Panc1 (cell line): ENCODE measurements at places on chromosomes 6 and 20. TPM values are rescaled to one million over a fixed set of nuclear protein-coding genes. Genes with fewer than 3 reads are reported as not detected.

- H3K27me3 ChIP-seq: peaks cover 25% of the 10 kb centered on the region
- H3K27ac ChIP-seq: no peak overlapping the region
- no peaks in the 10 kb centered on the region for H3K4me1 ChIP-seq
- H3K36me3 ChIP-seq: no peaks in the 10 kb centered on the region
- DNase-seq: no peak
Measured at GRCh38 chr20:53194306-53195290, 222.4 kb downstream of the TSHZ2 start.

C20orf144 gene
- total RNA-seq: not detected

SEL1L2 gene
- total RNA-seq: not detected

CTCFL gene
- 0.05 TPM for total RNA-seq

DNA sequence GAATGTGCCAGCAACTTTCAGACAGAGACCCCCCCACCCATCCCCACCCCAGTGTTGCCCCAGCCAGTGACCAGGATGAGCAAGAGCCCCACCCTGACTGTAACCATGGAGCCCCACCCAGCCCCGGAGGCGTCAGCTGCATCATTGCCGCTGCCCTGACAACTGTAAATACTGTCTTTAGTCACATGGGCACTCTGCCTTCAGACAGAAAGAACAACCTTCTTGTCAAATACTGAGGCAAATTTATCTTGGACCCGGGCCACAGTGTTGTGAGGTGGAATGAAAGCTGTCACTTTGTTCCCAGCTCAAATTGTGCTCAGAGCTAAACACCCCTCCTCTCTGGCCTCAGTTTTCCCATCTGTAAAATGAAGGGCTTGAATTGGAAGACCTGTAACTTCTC is 23.7 kb downstream of the MOCS3 start:
- H3K4me1 ChIP-seq: 0 out of 2 replicates have a peak, but pooled peaks cover 3% of the 10 kb centered on the region
- no peak overlapping the region for H3K4me3 ChIP-seq
- H3K27ac ChIP-seq: no peak overlapping the region
- no peak for DNase-seq
- H3K36me3 ChIP-seq: no peaks in the 10 kb centered on the region
- no peaks in the 10 kb centered on the region for H3K27me3 ChIP-seq

DNA sequence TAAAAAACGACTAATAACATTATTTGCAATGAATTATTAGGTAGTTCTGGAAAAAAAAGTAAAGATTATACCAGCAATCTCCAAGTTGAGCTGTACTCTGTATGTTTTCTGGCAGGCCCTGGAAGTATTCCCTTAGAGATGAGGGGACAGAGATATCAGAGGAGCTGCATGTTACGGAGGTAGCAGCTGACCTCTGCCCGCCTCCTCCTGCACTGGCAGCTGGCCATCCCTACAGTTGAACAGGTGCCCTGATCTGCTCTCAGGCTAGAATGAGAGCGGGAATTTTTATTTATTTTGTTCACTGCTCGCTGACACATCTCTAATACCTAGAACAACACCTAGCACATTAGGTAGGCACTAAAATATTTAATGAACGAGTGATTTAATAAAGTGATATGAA is 23.1 kb downstream of the FBXL4 start:
- H3K4me1 ChIP-seq: no peaks in the 10 kb centered on the region
- no peaks in the 10 kb centered on the region for H3K27me3 ChIP-seq
- DNase-seq: no peak
- H3K27ac ChIP-seq: no peak overlapping the region
- no peak overlapping the region for H3K4me3 ChIP-seq

EPB41L1 gene
- 8.6 TPM for total RNA-seq

DNA sequence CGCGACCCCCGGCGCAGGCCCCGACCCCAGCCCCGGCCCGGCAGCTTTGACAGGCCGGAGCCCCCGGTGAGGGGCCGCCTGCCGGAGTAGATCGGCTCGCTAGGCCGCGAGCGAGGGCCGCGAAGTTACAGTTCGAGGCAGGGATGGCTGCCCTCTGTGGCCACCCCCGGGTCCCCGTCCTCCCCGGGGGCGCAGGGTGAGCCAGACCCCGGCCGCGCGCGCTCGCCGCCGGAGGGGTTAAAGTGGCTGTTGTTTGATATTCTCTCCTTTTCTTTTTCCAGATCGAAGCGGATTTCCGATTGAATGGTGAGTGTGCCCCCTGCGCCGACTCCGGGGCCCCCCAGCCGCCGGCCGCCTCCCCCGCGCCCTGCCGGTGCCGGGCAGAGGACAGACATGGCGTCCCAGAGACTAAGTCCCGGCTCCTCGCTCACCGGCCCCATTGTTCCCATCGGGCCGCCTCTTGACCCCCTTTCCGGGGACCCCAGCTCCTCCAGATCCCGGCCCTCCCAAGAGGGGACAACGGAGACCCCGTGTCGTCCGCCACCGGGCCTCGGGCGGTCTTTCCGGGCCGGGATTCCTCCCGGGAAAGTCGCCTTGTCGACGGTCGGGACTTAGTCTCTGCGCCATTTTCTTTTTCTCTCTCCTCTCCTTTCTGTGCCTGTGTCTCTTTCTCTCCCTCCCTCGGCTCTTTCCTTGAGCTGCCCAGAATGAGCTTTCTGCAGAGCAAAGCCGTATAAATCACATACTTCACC is 704 bp downstream of the TOP1 start:
- no peaks in the 10 kb centered on the region for H3K27me3 ChIP-seq
- peak overlapping the region; percentile 63 for H3K4me3 ChIP-seq
- no peak for DNase-seq

IYD gene
- 0.03 TPM for total RNA-seq

- peaks cover 4% of the 10 kb centered on the region; the same call in 1 of the 2 replicates for H3K4me1 ChIP-seq
- H3K4me3 ChIP-seq: no peak overlapping the region
- no peaks in the 10 kb centered on the region for H3K27me3 ChIP-seq
- H3K27ac ChIP-seq: no peak overlapping the region
- H3K36me3 ChIP-seq: no peaks in the 10 kb centered on the region
Measured at GRCh38 chr6:108638993-108639392, 78.3 kb downstream of the FOXO3 start.

FOXA2 gene
- 28.0 TPM for total RNA-seq

- H3K27me3 ChIP-seq: no peaks in the 10 kb centered on the region
- H3K4me3 ChIP-seq: no peak overlapping the region
- no peaks in the 10 kb centered on the region for H3K4me1 ChIP-seq
- no peak overlapping the region for H3K27ac ChIP-seq
- DNase-seq: no peak
Measured at GRCh38 chr6:95599706-95600105, 22.4 kb downstream of the MANEA start.

DNA sequence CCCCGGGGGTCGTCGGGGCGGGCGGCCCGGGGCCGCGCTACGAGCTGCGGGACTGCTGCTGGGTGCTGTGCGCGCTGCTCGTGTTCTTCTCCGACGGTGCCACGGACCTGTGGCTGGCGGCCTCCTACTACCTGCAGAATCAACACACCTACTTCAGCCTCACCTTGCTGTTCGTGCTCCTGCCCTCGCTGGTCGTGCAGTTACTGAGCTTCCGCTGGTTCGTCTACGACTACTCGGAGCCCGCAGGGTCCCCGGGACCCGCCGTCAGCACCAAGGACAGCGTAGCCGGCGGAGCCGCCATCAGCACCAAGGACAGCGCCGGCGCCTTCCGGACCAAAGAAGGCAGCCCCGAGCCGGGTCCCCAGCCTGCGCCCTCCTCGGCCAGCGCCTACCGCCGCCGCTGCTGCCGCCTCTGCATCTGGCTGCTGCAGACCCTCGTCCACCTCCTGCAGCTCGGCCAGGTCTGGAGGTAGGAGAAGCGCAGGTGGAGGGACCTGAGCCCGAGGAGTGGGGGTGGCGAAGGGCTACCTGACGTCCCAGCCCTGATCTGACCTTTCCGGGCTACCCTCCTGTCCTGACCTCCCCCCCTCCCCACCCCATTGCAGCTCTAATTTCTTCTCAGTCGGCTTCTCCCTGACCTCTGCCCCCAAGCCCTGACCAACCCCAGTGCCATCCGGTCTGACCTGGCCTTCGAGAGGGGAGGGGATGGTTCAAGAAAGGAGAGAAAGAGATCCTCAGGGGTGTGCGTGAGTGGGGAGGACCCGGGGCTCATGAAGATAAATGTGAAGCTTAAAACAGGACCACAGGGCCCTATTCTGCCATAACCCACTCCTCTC is 558 bp downstream of the XKR7 start:
- H3K4me3 ChIP-seq: peak overlapping the region; percentile 43
- peaks cover 56% of the 10 kb centered on the region for H3K4me1 ChIP-seq
- no peaks in the 10 kb centered on the region for H3K36me3 ChIP-seq
- H3K27ac ChIP-seq: peak overlapping the region; percentile 93

MROH8 gene
- 1.8 TPM for total RNA-seq

DNA sequence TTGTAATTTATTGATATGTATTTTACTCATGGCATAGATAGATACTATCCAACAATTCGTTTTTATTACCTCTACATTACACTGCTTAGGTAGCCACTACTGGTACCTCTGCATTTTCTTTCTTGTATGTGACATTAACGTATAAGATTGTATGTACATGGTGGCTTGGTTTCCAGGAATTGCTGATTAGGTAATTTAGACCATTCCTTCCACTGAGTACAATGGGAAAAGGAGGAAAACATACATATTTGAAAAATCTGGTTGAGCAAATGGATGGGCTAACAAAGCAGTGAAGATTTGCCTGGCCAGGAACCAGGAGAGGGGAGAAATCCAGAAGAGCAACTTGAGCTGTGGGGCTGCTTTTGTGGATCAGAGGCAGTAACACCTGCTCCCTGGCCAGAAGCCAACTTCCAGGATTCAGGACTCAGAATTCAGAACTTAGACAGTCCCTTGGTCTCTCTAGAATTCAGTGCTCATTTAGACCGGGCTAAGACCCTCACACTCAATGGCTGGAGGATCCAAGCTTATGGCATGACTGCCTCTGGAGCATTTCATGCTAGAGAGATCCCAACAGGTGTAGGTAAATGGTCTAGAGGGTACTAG is 17.9 kb upstream of the MICB start:
- no peak for DNase-seq
- H3K4me3 ChIP-seq: no peak overlapping the region
- no peak overlapping the region for H3K27ac ChIP-seq

DNA sequence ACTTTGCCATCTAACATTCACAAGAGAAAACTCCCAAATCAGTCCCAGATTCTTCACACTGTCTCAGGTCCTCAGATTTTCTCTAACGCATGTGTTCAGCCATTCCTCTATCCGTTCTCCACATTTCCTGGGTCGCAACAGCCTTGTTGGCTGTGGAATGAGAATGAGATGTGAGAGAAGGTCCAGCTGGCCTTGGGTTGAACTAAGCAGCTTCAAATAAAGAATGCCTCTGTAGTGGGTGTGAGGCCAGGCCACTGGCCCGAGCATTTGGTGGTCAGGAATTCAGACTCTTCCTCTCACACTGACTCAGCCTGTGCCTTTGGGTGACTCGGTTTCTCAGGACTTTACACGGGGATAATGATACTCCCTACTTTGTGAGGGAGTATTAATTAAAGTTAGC is 73.8 kb upstream of the CCN6 start:
- DNase-seq: no peak
- H3K4me3 ChIP-seq: no peak overlapping the region
- H3K36me3 ChIP-seq: no peaks in the 10 kb centered on the region
- H3K27ac ChIP-seq: no peak overlapping the region
- peaks cover 6% of the 10 kb centered on the region for H3K27me3 ChIP-seq

DNA sequence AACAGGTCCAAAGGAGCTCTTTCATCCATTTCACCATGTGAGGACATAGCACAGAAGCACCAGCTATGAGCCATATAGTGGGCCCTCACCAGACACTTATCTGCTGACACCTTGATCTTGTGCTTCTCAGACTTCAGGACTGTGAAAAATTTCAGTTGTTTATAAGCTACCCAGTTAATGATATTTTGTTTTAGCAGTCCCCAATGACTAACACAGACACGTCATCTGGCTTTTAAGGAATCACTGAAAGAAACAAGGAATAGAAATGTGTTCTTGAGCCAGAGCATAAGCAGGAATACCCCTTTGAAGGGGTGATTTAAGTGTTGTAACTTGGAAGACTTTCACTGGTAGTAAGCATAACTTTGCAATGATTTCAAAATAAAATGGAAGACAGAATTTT is 214.7 kb upstream of the PTCHD4 start:
- DNase-seq: no peak
- no peaks in the 10 kb centered on the region for H3K4me1 ChIP-seq
- H3K27me3 ChIP-seq: no peaks in the 10 kb centered on the region
- no peak overlapping the region for H3K27ac ChIP-seq
- no peak overlapping the region for H3K4me3 ChIP-seq

DDX43 gene
- 24.9 TPM for total RNA-seq

DNA sequence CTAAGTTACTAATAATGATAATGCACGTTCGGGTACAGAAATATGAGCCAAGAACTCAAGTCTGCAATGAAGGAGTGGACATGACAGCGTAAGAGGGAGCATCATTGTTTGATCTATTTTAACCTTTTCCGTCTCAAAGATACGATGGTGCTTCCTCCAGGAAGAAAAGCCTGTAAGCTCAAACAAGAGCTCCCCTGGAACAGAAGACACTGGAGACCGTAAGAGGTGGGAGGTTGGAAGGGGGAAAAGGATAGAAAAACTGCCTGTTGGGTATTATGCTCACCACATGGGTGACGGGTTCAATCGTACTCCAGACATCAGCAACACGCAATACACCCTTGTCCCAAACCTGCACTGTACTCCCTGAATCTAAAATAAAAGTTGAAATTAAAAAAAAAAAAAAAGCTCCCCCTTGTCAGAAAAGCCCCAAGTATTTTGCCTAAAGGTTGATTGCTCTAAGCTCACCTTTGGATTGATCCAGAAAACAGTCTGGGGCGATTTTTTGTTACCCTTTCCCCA is 180.5 kb downstream of the TRIM27 start:
- H3K4me3 ChIP-seq: peak overlapping the region; percentile 61
- no peaks in the 10 kb centered on the region for H3K27me3 ChIP-seq
- DNase-seq: no peak
- no peaks in the 10 kb centered on the region for H3K36me3 ChIP-seq
- H3K27ac ChIP-seq: peak overlapping the region; percentile 34
- peaks cover 27% of the 10 kb centered on the region for H3K4me1 ChIP-seq

DNA sequence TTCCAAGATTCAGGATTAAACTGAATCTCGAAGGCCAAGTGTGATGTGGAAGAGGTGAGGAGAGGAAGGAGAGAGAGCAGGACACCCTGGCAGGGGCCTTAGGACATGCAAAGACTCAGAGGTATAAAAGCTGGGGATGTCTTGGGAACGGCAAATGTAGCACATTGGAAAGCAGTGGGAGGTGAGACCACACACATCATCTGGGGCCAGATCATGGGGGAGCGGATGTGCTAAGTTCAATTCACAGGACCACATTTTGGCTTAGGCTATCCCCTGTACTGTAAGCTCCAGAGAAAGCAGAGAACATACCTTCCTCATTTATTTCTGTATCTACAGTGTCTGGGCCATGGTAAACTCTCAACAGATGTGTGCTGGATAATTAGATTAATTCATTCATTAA is 59.5 kb upstream of the MBOAT1 start:
- H3K4me1 ChIP-seq: no peaks in the 10 kb centered on the region
- H3K27me3 ChIP-seq: no peaks in the 10 kb centered on the region
- H3K27ac ChIP-seq: no peak overlapping the region
- H3K36me3 ChIP-seq: no peaks in the 10 kb centered on the region
- H3K4me3 ChIP-seq: no peak overlapping the region
